ENCODE measurements at places on chromosomes 4 and X.

GRCh38 chr4:179372746-179373145 is 1930.5 kb upstream of the AGA start:
- DNase-seq, result no peak

- DNase-seq, result no peak
These were observed 2.8 kb upstream of the ZNF718 start for GRCh38 chr4:121408-122084.

DNA sequence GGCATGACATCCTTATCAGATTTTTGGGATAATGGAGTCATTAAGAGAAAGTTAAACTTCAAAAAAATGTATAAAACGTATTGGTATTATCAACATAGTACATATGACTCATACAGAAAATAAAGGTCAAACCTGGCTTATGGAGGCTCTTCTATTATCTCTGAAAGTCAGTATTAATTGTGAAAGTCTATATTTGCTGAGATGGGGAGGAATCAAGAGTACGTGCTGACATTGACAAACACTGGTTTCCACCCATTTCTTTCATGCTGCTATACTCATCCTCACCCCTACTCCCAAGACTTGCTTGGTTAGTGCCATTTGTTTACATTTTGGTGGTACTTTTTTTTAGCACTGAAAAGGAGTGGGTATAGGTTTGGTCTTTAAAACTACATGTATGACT is 30.8 kb upstream of the PLA2G12A start:
- DNase-seq, result no peak

GRCh38 chrX:22081475-22082092 is 49.5 kb downstream of the PHEX start:
- no peak for DNase-seq

- no peak for DNase-seq
These were observed 571 bp downstream of the CCNI start for GRCh38 chr4:77074981-77075855.

GRCh38 chrX:42536286-42536685 is 241.7 kb downstream of the PPP1R2C start:
- no peak for DNase-seq

GRCh38 chrX:20479896-20480295 is 213.2 kb upstream of the RPS6KA3 start:
- no peak for DNase-seq

DNA sequence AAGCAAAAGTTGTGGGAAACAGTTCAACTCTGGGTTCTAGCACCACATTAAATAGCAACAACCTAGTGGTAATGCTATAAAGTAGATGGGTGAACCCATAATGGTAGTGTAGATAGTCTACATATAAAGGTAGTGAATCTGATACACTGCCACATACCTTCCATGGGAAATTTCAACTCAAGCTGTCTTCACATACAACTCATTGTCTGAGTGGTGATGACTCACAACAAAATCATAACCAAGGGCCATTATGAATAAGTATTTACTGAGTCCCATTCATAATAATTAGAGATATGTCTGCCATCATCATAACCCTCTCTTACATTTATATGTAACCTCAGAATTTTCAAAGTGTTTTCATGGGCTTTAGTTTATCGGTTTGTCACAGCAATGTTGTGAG is 34.8 kb downstream of the EGF start:
- DNase-seq, result no peak

DNA sequence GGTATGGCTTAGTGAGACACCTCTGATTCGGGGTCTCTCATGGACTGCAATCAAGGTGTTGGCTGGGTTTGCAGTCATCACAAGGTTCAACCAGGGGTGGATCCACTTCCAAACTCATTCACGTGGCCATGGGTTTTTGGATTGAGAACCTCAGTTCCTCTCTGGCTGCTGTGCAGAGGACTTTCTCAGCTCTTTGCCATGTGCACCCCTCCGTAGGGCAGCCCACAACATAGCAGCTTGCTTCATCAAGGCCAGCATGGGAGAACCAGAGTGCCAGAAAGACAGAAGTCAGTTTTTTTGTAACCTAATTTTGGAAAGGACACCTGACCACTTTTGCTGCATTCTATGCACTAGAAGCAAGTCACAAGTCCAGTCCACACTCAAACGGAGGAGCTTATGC is 154.9 kb downstream of the PJA1 start:
- DNase-seq, result no peak

DNA sequence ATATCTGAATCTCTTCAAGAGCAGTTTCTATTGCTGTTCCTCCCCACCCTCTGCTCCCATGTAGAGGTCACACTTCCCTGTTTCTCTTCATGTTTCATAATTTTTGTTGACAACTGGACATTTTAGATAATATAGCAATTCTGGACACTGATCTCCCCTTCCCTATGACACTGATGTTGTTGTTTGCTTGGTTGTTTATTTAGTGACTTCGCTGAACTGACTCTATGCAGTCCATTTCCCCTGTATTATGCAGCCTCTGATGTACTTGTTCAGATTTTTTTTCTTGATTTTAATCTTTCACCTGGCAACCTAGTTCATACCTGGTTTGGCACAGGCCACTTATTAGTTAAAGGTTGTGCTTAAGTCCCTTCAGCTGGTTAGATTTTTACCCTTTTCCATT is 29.2 kb downstream of the CLDN2 start:
- DNase-seq, result no peak

DNA sequence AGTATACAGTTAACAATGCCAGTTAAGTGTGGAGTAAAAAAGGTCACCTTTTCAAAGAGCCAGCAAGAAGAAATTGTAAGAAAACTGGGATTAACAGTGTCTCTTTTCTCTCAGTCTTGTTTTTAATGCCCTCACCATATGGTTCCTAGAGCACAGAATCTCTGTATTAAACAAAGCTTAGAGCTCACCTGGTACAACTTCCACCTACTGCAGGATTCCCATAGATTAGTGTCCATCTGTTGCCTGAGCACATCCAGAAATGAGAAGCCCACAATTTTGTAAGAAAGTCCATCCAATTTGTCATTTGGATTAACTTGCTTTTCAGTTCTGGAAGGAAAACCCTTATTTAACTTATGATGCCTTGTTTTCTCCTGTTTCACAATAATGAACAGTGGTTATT is 1037.1 kb downstream of the STPG2 start:
- no peak for DNase-seq

GRCh38 chr4:153542834-153543233 is 76.7 kb downstream of the TMEM131L start:
- no peak for DNase-seq

- no peak for DNase-seq
These were observed 294.8 kb upstream of the DKK2 start for GRCh38 chr4:107330916-107331315.

- no peak for DNase-seq
These were observed 77.3 kb upstream of the NOCT start for GRCh38 chr4:138938366-138938690.

GRCh38 chrX:133818019-133818418 is 167.4 kb downstream of the GPC3 start:
- DNase-seq, result no peak

DNA sequence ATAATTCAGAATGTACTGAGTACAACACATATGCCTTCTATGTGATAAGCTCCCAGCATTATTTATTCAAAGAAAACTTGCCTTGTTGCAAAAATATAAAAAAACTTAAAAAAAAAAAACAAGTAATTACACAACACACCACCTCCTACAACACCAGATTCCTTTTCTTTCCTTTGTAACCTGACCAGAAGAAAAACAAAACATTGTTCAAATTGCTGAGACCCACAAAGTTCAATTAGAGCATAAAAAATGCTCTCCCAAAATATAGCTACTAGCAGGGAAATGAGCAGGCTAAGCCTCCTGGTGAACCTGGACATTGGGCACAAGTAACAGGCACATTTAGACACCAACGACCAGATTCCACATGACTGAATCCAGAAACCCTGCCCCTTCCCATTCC is 38.3 kb downstream of the MECP2 start:
- no peak for DNase-seq

DNA sequence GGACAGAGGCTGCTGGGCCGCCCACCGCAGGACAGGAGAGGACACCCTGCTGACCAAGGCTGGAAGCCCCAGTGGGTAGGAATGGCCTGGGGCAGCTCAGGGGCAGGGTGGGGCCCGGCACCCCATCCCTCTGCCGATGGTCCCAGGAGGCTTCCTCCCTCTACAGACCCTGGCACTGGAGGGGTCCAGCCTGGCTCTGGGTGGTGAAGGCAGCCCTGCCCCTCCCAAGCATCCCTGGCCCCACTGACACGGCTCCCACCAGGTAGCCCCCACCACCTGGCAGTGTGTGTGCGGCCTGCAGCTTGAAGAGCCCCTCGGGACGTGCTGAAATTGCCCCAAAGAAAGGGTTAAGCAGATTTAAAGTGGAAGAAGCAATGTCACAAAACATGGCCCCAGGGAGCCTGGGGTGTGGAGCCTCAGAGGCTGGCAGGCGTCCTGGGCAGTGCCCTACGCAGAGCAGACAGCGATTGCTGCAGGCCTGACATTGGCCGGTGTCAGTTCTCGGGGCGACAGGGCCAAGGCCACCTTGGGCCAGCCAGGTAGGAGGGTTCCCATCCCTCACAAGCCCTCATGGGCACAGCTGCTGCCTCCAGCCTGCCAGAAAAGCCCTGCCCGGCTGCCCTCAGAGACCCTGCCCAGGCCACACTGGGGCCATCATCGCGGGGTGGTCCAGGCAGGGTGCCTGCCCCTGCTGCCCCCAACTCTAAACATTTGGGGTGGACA is 80.5 kb downstream of the FAM53A start:
- DNase-seq, result no peak

GRCh38 chrX:124240422-124240821 is 92.0 kb upstream of the TEX13D start:
- no peak for DNase-seq

- DNase-seq, result no peak
These were observed 207.0 kb downstream of the NSUN7 start for GRCh38 chr4:40956721-40957255.

- no peak for DNase-seq
These were observed 18.8 kb upstream of the RPL34 start for GRCh38 chr4:108601532-108601931.

DNA sequence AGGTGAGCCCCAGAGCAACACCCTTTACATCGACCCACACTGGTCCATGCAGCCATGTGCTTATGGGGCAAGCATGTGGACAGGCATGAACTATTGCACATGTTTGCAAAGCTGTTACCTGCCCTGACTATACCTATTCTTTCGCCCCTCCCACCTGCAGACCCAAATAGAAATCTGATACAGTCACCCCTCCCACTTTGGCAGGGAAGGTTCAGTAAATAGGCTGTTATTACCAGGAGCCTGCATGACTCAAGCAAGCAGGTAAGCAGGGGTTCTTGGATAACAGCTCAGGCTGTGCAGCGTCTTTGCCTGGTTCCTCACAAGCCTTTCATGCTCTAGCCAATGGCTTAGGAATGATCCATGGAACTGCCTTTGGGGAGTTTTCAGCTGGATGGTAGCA is 122.7 kb upstream of the DIPK2B start:
- DNase-seq, result no peak
